Psoas muscle (tissue), 8 donors: ENCODE measurements at places on chromosomes 2 and 18. TPM values are rescaled to one million over a fixed set of nuclear protein-coding genes. Genes with fewer than 3 reads are reported as not detected.

DNA sequence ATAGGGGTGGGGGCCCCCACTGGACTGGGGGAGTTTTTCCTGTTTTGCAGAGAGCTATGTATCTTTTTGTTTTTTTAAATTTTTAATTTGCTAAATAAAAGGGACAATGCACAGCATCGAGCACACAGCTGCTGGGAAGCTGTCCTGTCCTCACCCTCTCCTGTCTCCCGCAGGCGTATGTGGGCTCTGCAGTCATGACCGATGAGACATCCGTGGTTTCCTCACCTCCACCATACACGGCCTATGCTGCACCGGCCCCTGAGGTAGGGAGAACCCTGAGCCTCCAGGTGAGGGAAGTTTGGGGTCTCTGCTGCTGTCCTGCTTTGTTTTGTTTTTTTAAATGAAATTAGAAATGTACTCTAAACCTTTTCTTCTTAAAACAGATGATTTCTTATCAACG is 27.6 kb downstream of the PLEKHB2 start:
- DNase-seq, result no peak

DNA sequence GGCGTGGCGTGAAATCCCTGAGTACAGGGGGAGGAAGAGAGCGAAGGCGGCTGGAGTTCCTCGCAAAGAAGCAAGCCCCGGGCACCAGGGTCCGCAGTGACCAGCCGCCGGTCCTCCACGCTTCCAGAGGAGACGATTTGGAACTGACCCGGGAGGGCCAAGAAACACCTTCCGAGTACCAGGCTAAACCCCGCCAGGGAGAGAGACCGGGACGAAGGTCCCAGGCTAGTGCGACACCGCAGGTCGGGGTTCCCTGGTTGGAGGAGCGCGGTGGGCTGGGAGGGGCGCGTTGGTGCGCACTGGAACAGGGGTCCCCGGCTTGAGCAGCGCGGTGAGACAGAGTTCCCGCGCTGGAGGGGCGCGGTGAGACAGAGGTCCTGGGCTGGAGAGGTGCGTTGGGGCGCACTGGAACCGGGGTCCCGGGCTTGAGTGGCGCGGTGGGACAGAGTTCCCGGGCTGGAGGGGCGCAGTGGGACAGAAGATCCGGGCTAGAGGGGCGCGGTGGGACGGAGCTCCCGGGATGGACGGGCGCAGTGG is 901 bp downstream of the WDFY1 start:
- DNase-seq, result peak; percentile 59

GRCh38 chr2:11738589-11739436 is 7.6 kb upstream of the LPIN1 start:
- DNase-seq, result peak; percentile 92

GRCh38 chr2:105521616-105522015 is 122.8 kb upstream of the FHL2 start:
- no peak for DNase-seq

GRCh38 chr2:101255501-101255900 is 2.8 kb downstream of the CNOT11 start:
- no peak for DNase-seq

The AQP12A gene
- not detected for total RNA-seq

GRCh38 chr2:191303140-191304005 is 58.2 kb downstream of the MYO1B start:
- no peak for DNase-seq

The ACP1 gene
- total RNA-seq, result 63.1 TPM

The NXPH2 gene
- total RNA-seq, result not detected

The TUBA3E gene
- not detected for total RNA-seq

The ECEL1 gene
- total RNA-seq, result 0.32 TPM

GRCh38 chr2:180446492-180446891 is 439.4 kb upstream of the CWC22 start:
- no peak for DNase-seq

The GDF7 gene
- total RNA-seq, result 0.94 TPM

The IL37 gene
- total RNA-seq, result not detected

The RSAD2 gene
- 3.0 TPM for total RNA-seq

DNA sequence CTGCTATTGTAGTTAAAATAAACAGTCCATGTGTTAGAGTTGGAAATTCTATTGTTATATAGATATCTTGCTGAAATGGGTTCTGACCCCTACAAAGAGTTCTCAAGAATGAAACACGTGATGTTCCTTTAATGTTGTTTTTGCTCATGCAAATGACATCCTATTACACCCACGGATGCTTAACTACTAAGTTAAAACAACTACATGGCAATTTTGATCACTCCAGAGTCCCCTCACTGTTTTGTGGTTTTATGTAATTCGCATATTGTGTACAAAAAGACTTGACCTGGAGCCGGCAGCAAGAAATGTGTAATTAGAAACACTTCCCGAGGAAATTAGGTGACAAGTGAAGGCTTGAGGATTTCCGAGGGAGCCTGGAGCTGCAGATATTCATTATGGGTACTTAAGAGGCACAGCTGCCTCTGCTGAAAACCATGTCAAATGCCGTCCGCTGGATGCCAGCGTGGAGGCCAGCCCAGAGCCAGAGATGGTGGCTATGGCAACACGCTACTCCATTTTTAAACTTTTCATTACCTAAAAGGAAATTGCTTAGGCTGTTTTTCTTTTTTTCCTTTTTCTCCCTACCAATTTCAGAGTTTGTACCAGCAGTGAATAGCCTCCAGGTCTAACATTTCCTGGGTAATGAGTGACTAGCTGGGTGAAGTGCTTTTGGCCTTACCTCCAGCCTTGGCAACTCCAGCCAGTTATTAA is 21.0 kb upstream of the CABLES1 start:
- DNase-seq, result no peak

The CARF gene
- 4.5 TPM for total RNA-seq

DNA sequence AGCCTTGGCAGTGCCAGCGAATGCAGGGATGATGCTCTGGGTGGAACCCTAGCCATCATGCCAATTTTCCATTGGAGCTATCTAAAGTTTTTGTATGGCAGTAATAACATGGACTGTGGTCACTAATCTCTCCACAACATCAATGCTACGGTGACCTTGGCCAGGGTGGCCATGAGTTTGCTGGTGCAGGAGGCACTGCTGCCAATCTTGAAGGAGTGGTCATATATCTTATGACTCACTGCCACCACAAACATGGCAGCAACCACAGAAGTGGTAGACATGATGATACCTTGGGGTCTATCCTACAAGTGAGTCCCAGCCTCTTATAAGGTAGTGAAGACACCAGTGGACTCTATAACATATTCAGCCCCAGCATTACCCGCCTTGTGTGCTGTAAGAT is 104.6 kb downstream of the EVA1A start:
- DNase-seq, result no peak

GRCh38 chr2:45117383-45117782 is 108.1 kb upstream of the SIX2 start:
- no peak for DNase-seq

GRCh38 chr18:35121531-35121930 is 80.3 kb downstream of the MAPRE2 start:
- no peak for DNase-seq

GRCh38 chr2:240856151-240856980 is 12.3 kb upstream of the AGXT start:
- DNase-seq, result no peak

DNA sequence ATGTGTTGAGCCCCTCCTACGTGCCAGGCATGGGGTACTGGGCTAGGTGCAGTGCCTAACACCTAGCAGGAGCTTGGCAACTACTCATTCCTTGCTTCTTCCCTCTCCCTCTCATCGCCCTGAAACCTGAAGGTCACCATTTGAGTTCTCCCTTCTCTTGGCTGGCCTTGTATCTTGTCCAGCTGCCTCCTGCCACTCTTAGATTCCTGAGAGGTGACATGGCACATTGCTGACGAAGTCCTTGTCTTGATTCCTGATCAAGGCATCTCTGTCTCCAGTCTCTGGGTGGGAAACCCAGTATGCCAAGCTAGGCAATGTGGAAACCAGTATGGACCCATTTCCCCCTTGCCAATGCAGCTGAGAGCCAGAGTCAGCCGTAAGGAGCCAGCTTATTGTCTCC is 9.0 kb upstream of the EFR3B start:
- no peak for DNase-seq

DNA sequence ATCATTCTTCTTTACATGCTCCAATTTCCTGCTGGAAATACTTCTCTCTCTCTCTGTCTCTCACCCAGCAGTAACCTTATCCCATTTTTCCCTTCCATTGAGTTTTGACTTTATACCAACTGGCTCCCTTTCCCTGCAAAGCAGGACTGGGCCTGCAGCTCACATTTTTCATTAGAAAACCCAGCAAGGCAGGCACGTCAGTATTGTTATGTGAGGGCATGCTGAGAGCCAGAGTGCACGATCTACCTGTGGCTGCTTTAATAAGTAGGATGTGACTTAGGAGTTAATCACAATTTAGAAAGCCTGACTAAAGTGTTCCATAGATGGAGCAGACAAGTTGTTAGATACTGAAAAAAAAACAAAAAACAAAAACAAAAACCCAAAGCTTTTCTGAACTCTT is 5.2 kb upstream of the NDUFV2 start:
- DNase-seq, result no peak

- no peak for DNase-seq
Measured at GRCh38 chr2:4674007-4674406, 970.6 kb downstream of the DCDC2C start.

DNA sequence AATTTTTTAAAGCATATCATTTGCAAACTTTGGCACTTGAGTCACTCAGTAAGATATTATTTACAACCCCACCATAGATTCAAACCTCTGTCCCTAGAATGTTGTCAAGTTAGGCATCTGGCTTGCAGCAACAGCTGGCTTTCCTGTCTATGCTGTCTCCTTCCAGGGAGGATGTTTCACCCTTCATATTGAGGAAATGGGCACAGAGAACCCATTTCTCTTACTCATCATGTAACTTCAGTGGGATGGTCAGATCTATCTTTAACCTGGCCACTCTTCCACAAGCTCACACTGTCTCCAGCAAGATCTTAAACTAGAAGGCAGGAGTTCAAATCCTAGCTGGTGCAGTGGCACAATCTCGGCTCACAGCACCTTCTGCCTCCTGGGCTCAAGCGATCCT is 15.8 kb downstream of the LCT start:
- no peak for DNase-seq

The GALM gene
- 5.4 TPM for total RNA-seq

The SIX3 gene
- 0.20 TPM for total RNA-seq

GRCh38 chr2:162926907-162927306 is 88.3 kb upstream of the KCNH7 start:
- no peak for DNase-seq

DNA sequence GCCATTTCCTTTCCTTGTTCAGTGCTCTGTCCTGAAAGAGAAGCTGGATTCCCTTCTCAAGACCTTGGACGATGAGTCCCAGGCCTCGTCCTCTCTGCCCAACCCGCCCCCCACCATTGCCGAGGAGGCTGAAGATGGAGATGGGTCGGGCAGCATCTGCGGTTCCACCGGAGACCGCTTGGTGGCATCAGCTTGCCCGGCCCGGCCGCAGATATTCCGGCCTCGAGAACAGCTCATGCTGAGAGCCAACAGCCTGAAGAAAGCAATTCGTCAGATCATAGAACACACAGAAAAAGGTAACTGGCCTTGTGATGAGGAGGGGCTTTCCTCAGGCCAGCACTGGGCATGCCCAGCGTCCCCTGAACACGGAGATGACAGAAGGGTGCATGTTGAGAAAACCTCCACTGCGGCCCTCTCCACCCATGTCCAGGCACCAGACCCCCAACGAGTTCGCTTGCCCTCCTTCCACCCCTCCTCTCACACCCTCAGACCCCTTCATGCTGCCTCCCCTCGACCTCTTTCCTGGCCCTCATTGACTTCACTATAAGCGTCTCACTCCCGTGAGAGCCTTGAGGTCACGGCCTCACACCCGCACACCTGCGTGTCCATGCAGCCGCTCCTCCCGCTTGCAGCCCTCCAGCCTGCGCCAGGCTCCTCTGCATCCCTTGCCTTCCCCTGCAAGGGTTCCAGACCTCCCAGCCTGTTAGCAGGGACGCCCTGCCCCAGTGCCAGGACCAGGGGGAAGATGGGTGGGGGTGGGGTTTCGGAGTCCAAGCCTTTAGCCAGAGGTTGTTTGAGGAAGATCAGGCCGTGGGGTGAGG is 95.0 kb downstream of the DGKD start:
- DNase-seq, result peak; percentile 67

The COL6A3 gene
- 74.1 TPM for total RNA-seq

DNA sequence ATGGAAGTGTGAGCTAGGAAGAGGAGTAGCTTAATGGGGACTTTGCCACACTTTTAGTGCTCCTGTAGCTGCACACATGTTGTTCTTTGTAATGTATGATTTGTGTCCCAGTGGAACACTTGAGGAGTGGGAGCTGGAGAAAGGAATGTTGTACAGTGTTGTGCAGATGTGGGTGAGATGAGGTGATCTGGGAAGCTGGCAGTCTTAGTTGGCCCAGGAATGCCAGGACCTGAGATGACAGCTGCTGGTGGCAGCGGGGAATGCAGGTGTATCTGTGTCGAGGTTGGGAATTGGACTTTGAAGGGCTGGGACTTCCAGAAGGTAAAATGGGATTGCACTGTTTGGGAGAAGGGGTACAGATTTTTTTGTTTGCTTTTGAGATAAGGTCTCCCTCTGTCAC is 23.6 kb downstream of the NEDD4L start:
- no peak for DNase-seq

DNA sequence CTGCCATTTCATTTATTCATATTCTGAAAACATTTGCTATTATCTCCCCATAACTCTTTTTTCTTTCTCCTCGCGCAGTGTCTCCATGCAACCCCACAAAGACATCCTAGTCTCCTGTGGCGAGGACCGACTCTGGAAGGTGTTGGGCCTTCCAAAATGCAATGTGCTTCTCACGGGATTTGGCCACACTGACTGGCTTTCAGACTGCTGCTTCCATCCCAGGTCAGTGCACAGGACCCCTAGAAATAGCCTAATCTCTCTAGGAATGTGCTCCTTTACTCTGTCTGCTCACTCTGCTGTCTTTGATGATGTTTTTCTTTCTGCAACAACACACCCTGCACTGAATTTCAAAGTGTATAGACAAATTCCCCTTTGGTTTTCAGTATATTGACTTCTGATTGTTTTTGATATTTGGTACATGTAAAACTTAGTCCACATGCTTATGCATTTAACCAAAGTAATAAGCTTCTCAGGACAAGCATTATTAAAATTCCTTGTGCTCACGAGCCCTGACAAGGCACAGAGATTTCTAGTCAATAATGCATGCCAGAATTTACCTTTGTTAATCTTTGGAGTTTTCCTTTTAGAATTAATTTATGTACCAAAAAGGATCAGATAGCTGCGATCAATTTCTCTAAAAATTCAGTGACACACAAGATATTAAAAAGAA is 548.3 kb upstream of the VWC2L start:
- DNase-seq, result no peak

The CYS1 gene
- total RNA-seq, result 0.13 TPM
